G401 (cell line): ENCODE measurements at places on chromosomes 11 and 22. TPM values are rescaled to one million over a fixed set of nuclear protein-coding genes. Genes with fewer than 3 reads are reported as not detected.

ADM2 gene
- not detected in 2 replicates for total RNA-seq

SCN4B gene
- total RNA-seq = not detected in 2 replicates

LRP4 gene
- total RNA-seq = 7.2 and 7.4 TPM in 2 replicates

MMP7 gene
- not detected in 2 replicates for total RNA-seq

SF3B2 gene
- total RNA-seq = 264 TPM in 2 replicates

MUC2 gene
- total RNA-seq = not detected in 2 replicates

APOBEC3H gene
- total RNA-seq = 2.1 and 5.2 TPM in 2 replicates

MRGPRX3 gene
- not detected in 2 replicates for total RNA-seq

EML3 gene
- 33.2 and 55.7 TPM in 2 replicates for total RNA-seq

FZD4 gene
- 4.6 and 4.7 TPM in 2 replicates for total RNA-seq

- DNase-seq = no peak
Measured at GRCh38 chr11:66365166-66365565, 6.4 kb downstream of the SLC29A2 start.

DNA sequence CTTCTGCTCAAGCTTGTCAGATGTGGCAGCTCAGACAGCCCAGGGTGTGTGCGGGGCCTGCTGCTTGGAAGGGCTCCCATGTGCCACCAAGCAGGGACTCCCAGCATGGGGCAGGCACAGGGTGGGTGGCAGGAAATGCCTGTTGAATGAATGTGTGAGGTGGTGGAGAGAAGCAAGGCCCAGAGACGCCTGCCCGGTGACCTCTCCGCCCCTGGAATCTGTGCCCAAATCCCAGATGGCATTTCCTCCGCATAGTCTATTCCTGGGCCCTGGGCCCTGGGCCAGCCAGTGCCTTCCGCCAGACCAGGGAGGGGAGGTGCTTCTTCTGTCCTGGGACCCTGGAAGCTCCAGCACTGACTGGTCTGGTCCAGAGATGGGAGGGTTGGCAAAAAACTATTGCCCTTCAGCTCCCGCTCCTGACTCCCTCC lies 3.7 kb downstream of the CST6 start:
- DNase-seq = peak; percentile 59

- peak; percentile 53 for DNase-seq
Measured at GRCh38 chr11:75241036-75241905, 697 bp downstream of the TPBGL start.

DNA sequence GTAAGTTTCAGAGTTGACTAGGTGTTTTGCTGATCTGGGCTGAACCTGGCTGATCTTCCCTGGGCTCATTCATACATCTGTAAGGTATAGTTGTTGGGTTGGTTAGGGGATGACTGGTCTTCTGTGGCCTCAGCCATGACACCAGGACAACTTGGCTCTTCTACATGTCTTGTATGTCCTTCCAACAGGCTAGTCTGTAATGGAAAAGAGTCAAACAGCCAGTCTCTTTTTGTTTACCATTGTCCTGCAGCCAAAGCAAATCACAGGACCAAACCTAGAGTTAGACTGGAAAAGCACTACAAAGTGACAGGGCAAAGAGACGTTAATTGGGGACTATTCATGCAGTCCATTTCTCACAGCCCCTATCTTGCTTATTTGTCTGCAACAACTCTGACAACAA lies 17.8 kb downstream of the SERPING1 start:
- DNase-seq = no peak

DNA sequence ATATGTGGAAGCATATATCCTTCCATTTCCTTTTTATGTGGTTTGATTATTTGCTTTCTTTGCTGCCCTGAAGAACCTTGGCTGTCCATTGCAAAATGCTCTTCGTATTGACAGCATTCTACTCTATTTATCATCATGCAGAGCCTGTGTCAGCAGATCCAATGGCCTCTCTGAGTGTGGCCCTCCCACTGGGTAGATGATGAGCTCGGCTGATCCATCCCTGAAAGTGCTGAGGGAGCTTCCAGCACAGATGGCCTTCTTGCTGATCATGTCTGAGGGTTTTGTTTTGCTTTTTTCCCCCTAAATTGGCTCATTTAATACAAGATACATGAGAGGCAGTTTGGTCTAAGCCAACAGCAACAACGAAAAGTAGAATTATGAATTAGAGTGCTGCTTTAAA lies 181.0 kb downstream of the GRIA4 start:
- DNase-seq = peak; percentile 97

- no peak for DNase-seq
Measured at GRCh38 chr11:69374110-69374945, 80.4 kb downstream of the MYEOV start.

DNA sequence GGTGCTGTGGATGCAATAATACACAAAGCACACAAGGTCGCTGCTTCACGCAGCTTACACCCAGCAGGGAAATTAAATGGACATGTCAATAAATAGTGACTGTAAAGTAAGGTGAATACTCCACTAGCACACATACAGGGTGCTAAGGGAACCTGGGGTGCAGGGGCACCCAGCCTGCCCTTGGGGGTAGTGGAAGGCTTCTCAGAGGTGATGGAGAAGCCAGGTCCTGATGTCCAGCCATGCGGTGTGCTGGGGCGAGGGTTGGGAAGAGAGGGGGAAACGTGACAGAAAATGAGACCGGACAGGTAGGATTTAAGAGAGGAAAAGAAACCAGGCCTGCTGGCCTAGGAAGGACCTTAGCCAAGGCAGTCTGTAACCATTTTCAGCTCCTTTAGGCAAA lies 200.5 kb downstream of the GRIK4 start:
- no peak for DNase-seq

DNA sequence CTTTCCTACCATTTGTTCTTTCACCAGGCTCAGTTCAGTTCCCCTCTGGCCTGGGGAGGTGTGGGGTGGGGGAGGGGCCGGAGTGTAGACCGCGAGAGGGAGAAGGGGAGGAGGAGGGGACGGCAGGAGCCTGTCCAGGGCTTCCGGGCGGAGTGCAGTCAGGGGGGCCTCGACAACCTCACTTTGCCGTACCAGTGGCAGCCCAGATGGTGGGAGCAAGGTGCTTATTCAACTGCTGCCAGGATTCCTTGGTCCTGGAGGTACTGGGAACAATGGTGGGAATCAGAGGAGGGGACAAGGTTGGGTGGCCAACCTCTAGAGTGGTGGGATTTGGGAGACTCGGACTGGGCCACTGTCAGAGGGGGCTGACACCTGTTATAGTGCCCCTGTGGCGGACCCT lies 1.2 kb downstream of the BACE1 start:
- no peak for DNase-seq

DNA sequence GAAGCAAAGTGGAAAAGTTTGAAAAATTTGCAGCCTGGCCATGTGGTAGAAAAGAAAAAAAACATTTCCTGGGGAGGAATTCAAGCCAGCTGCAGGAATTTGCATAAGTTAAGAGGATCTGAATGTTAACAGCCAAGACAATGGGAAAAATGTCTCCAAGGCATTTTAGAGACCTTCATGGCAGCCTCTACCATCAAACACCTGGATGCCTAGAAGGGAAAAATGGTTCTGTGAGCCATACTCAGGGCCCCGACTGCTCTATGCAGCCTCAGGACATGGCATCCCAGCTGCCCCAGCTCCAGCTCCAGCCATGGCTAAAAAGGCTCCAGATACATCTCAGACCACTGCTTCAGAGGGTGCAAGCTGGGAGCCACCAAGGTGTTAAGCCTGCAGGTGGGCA lies 149.1 kb upstream of the SOX6 start:
- no peak for DNase-seq
